ENCODE measurements at places on chromosomes 4 and X.

DNA sequence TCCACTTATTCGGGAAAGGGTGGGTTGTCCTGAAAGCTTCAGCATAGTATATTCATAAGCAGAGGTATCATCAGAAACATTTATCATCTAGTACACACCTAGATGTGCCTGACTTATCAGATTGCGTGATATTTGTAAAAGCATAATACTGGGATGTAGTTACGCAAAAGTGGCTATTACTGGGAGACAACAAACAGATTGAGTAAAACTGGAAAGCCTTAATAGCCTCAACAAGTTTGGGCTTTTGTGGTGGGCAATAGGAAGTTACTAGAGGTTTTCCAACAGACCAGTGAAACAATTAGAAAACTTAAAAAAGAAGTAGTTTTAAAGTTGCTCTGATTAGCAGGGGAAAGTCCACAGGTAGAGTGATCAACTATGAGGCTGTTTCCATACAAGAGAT lies 39.8 kb downstream of the GPRIN3 start:
- no peak for DNase-seq

DNA sequence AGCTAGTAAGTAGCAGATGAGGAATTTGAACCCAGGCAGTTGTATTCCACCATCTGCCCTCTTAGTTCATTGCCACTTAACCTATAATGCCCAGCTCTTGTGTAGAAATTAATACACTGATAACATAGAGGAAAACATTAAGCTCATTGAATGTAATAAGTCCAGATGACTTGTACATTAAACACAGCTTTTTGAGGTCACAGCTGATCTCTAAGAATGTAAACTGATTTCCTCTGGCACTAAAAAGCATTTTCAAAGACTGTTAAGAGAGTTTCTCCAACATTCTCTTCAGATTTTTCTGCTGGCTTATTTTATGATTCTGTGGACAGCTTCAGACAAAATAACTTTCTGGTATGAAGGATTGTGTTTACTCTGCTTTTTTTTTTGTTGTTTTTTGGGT lies 42.7 kb downstream of the HPRT1 start:
- no peak for DNase-seq

DNA sequence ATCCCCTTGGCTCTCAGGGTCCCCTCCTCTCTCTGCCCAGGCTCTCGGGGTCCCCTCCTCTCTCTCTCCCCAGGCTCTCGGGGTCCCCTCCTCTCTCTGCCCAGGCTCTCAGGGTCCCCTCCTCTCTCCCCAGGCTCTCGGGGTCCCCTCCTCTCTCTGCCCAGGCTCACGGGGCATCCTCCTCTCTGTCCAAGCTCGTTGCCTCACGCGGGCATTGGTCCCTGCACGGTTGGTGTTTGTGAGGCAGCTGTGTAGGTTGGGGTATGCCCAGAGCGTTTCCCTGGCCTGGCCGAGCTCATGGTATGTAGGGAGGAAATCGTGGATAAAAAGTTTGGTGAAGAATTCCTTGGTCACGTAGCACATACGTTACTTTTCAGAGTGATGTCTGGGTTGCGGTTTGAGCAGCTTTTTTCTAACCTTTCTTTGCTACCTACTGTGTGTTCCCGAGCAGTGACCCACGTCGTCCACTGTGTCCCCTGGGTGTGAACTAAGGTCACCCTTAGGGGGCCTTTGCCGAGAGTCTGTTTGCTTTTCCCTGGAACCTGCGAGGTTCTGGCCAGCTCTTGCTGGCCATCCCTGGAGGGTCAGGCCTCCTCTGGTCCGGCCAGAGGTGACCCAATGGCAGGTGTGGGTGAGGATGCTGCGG lies 36.6 kb downstream of the PCGF3 start:
- DNase-seq: no peak

DNA sequence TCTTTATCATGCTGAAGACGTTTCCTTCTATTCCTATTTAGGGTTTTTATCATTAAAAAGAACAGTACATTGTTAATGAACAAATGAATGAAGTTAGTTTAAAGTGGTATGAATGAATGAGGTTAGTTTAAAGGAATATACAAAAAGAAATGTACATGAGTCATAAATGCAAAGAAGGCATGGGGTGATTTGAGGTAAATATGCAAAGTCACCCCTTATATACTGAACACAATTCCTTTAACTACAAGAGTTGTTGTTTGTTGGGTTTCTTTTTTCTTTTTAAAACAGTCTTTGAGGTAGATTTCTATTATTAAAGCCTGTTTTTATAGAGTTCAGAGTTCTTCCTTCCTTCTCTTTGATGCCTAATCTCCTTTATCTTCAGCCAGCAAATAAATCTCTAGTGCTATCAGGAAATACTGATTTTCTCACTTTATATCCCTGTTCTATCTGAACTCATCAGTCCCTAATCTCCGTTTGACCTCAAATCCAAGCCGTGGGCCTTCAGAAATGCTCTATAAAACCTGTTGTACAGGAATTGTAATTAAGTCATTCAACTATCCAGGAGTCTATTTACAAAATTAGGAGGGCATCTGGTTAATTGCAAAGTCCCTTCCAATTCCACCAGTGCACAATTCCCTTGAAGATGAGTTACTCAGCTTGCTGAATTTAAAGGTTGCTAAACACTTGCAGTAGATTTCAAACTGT lies 31.6 kb upstream of the ABCG2 start:
- no peak for DNase-seq

- no peak for DNase-seq
Measured at GRCh38 chr4:475962-476361, 23.0 kb downstream of the ZNF721 start.

Data from memory B cell (primary cell).